Activated naive CD4-positive, alpha-beta T cell (primary cell): ENCODE measurements at places on chromosomes 2 and 18.

DNA sequence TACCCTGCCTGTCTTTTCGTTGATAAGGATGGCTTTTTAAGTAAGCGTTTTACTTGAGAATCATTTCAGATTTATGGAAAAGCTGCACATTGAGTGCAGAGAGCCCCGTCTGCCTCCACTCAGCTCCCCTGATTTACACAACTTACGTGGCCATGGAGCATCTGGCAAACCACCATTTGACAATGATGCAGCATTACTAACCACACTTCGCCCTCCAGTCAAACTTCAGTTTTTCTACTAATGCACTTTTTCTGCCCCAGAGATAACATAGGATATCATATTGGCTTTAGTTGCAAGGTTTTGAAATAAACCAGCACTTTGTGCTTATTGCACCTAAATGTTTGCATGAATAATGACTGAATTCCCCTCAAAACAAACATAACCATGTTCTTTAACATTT is 165.1 kb upstream of the TPO start:
- no peak for DNase-seq

GRCh38 chr18:22544626-22545025 is 126.9 kb upstream of the CTAGE1 start:
- no peak for DNase-seq

DNA sequence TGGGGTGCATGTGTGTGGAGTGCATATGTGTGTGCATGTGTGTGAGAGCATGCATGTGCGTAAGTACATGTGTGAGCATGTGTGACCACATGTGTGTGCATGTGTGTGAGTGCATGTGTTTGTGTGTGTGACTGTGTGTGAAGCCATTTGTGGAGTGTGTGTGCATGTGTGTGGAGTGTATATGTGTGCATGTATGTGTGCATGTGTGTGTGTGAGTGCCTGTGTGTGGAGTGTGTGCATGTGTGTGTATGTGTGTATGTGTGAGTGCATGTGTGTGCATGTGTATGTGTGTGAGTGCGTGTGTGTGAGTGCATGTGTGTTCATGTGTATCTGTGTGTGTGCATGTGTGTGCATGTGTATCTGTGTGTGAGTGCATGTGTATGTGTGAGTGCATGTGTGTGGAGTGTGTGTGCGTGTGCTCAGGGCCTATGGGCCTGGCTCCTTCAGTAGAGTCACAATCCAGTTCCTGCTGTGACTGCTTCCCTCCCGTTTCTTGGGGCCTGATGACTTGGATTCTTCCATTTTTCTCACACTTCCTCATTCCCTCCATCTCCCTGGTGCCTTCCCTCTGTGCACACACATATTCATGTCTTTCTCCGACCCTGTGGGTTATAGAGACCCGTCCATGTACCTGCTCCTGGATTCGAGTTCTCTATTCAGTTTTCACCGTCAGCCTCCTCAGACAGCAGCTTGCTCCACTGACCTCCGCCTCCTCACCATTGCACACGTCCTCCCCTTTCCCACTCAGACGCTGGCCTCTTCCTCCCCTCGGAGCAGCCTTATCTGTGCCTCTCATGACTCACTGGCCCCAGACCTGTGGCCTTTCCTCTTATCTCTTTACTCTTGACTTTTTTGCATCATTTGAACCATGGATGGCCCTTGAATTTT is 25.2 kb downstream of the TOGARAM2 start:
- no peak for DNase-seq

DNA sequence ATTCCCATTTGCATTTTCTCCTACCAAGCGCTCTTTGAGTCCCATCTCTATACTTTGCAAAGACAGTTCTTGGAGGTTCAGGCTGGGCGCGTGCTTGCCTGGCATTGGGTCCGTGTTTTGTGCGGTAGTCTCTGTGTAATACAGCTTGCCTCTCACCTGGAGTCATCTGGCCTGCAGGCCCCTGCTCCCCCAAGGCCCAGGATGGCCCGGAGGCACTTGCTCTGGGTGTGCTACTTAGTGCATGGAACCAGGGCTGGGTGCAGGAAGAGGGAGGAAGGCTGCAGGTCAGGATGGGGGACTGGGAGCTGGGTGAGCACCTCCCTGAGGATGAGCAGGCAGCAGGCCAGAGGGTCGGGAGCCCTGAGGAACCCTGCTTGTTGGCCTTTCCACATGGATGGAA is 220.9 kb downstream of the LDLRAD4 start:
- no peak for DNase-seq

DNA sequence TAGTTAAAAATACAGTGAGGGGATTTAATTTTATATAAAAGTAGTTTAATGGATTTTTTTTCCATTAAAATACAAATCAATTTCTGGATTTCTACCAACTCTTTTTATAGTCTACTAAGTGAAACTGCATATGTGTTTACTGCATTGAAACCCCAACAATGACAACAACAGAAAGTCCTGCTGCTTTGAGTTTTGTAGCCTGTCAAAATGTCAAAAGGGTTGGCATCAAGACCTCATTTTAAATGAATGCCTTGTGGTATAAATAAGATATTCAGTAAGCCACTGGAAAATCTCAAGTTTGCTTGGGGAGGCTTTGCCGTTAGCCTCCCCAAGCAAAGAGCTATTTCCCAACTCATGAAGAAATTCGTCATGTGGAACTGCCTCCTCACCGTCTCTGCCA is 440.3 kb upstream of the HNMT start:
- DNase-seq = no peak

DNA sequence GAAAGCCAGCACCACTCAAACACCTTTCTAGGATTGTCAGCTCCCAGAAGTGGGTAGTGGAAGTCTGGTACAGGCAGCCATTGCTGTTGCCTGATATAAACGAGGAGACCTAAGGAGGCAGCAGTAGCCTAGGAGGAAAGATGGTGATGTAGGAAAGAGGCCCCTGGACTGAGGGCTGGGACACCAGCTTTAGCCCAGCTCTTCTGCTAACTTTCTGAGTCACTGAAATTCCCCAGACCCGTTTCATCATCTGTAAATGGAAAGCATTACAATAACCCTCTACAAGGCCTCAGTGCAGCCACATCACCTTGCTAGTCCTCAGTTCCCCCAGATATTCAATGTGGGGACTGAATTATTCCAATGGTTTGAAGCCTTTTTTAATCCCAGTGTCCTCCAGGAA is 336.5 kb downstream of the TNS1 start:
- no peak for DNase-seq

- no peak for DNase-seq
Measured at GRCh38 chr2:79789811-79790210, 277.0 kb downstream of the CTNNA2 start.

DNA sequence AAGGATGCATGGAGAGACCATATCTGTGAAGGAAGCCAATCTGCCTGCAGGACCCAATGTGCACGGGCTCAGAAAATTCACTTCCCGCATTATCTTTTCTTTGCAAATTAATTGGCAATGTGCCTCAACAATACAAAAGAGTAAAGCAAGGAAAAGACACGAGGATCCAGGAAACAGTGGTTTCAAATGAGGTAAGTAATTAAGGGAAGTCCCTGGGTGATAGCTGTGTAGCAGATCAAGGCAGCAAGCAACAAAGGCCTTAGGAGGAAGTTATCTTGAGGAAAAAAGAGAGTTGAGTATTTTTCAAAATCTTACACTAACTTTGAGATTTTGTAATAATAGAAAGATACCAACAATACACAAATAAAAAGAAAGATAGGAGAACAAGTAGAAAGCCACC is 44.3 kb upstream of the TGIF1 start:
- DNase-seq = no peak
